ENCODE measurements at places on chromosomes 2 and 18. TPM values are rescaled to one million over a fixed set of nuclear protein-coding genes. Genes with fewer than 3 reads are reported as not detected.

Gene DSG4
- total RNA-seq: not detected

Gene FAM210A
- total RNA-seq: 30.9 TPM

Gene DNAJC5G
- not detected for total RNA-seq

Gene REG3G
- not detected for total RNA-seq

Gene CYP26B1
- total RNA-seq: 10.6 TPM

Gene ZNF804A
- 0.60 TPM for total RNA-seq

Gene CFC1
- 1.8 TPM for total RNA-seq

Gene CCDC178
- total RNA-seq: 10.6 TPM

Gene HMSD
- 0.38 TPM for total RNA-seq

Gene SERPINB5
- not detected for total RNA-seq

Gene GPBAR1
- total RNA-seq: 24.7 TPM

Gene DLGAP1
- total RNA-seq: 5.0 TPM

Gene SLC9A4
- not detected for total RNA-seq

Gene RFTN2
- total RNA-seq: 27.3 TPM

Gene LBH
- 20.6 TPM for total RNA-seq

Gene IGFBP5
- total RNA-seq: 284 TPM

Gene GAREM1
- 22.4 TPM for total RNA-seq

Gene CIB4
- total RNA-seq: not detected

Gene CD8B2
- not detected for total RNA-seq

Gene DYNAP
- total RNA-seq: not detected

Gene PIEZO2
- total RNA-seq: 4.6 TPM

Gene CDCA7
- total RNA-seq: not detected

Gene PAX3
- not detected for total RNA-seq

Gene UGT1A6
- not detected for total RNA-seq

Gene ABCB11
- total RNA-seq: 0.24 TPM

Gene ITGB6
- total RNA-seq: not detected

Gene ST6GAL2
- total RNA-seq: 0.13 TPM

Gene ALPI
- not detected for total RNA-seq

Gene PTPRN
- not detected for total RNA-seq

Gene ASPRV1
- 5.2 TPM for total RNA-seq

Gene KLHL29
- total RNA-seq: 7.6 TPM

Gene PARD3B
- total RNA-seq: 38.3 TPM

Gene CAPN14
- not detected for total RNA-seq

Gene CNOT11
- total RNA-seq: 18.4 TPM

Gene C2orf78
- not detected for total RNA-seq

Gene MCM6
- 11.7 TPM for total RNA-seq

All from omental fat pad (tissue), 4 donors.